Cortex of kidney (tissue), 1 donor: ENCODE measurements at places on chromosomes 3 and 15.

GRCh38 chr3:167882057-167882667, 146.6 kb downstream of the SERPINI1 start:
- DNase-seq: no peak

DNA sequence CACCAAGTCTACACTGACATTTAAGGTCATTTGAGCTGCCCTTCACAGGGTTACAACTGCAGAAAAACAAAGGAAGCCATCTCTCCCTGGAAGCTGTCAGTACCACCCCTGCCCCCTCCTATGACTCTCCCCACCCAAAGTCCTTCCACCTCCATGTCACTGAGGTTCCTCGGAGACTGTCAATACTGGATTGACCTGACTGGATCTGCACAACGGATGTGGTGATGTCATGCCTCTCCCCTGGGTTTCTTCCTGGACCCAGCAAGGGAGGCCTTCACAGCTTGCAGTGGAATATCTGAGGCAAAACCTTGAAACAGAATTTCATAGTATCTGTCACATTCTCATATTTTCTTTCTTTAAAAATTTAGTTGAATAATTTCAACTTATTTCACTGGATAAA, 153.5 kb downstream of the CLSTN2 start:
- DNase-seq: no peak

DNA sequence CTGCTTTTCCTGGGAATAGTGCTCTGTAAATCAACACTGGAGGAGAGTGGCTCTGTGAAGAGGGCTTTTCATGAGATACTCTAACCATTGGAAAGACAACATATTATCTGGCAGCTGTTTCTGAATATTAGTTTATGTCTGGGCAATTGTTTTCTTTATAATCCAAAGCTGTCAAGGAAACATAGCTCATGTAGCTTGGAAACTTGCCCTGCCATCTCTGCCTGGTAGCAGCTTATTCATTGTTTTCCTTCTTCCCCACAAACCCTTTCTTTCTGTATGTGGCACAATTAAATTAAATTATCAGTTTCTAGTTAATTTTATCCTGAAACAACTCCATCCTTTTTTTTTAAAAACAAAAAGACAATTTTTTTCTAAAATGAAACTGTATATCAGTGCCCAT, 160.0 kb downstream of the EDEM1 start:
- no peak for DNase-seq

GRCh38 chr3:171967137-171967783, 72.1 kb upstream of the FNDC3B start:
- no peak for DNase-seq

- no peak for DNase-seq
These were observed 73.2 kb downstream of the STAG1 start for GRCh38 chr3:136678981-136679380.

- no peak for DNase-seq
These were observed 169.6 kb upstream of the LRTM1 start for GRCh38 chr3:55097441-55097840.

DNA sequence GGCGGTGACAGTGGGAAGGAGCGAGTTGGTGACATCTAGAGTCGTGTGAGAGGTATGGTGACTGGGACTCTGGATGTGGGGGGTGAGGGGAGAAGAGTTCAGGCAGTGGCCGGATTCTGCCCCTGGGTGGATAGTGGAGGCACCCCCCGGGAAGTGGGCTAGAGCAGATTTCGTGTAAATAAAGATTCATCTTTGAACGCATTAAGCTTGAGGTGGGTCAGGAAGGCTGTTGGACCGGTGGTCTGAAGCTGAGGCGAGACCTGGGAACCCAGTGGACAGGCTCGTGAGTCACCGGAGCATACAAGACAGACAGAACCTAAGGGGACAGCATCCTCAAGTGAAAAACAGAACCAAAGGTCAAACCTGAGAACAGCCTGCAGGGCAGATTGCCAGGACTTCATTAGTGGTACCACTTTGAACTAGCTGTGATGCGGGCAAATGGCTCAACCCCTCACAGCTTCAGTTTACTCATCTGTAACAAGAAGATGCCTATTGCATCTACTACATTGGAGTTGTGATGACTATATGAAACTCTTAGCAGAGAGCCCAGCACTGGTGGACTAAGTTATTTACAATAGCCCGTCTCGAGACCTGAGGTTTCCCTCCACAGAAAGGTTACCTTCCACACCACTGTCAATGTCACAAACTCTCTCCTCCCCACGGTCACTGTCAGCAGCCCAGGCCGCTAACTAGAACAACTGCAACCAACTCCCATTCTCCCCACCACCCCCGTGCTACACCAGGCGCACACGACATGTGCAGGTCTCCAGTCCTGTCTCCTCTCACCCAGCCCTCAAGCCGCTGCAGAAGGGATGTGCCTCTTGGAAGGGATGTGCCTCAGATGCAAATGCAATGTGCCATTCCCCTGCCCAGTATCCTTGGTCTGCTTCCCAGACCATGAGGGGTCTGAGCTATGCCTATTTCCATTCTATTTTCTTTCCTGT, 901 bp upstream of the CLN6 start:
- DNase-seq: no peak

DNA sequence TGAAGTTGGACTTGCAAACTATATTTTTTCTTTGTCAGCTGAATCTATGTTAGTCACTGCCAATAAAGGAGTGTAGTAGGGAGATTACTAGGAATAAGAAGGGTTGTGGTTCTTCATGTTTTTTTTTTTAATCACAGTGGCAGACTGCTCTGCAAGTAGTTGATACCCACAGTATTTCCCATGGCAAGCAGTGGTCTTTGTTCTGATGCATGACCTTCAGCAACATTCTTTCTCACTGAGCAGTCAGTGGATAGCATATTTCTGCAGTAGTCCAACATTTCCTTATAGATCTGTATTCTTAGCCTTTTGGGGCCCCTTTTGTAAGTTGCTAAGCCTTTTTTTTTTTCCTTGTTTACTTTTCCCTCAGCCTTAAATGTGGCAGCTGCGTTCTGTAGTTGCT, 151.1 kb downstream of the DOCK3 start:
- DNase-seq: no peak

GRCh38 chr3:127448671-127449070, 141.9 kb downstream of the TPRA1 start:
- DNase-seq: no peak

- no peak for DNase-seq
These were observed 252.1 kb upstream of the ADAMTS9 start for GRCh38 chr3:64939747-64940450.

DNA sequence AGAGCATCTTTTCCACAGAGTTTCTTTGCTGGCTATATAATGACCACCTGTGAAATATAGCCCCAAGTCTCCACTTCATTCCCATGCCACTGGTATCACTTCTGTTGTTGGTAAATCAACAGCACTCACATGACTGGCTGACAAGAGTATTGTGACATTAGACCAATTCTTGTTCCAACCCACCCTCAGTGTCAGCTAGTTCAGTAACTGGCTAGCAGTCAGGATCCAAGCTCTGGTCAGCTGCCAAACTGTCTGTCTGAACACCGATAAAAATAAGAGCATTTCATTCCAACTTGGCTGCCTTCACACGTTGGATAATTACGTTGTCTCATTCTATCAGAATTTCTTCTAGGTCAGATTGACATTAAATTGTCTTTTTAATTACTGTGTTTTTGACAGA, 166.5 kb downstream of the USP13 start:
- no peak for DNase-seq

- DNase-seq: no peak
These were observed 34.3 kb downstream of the MCF2L2 start for GRCh38 chr3:183394150-183394549.

DNA sequence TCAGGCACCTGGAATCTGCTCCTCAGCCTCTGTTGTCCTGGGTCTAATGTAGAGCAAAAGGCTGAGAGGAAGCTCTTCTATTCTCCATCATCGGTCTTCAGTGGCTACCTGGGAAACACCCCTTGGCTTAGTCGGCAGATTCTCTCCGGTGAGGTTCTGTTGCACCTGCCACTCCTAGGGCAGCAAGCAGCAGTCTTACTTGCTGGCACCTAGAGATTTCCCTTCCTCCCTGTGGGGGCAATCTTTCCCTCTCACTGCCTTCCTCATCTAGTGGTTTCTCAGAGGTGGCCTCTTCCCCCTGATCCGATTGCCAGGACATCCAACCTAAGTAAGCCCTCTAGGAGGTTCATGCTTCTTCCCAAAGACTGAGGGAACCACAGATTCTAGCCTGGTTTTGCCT, 60.8 kb downstream of the PLS1 start:
- no peak for DNase-seq

DNA sequence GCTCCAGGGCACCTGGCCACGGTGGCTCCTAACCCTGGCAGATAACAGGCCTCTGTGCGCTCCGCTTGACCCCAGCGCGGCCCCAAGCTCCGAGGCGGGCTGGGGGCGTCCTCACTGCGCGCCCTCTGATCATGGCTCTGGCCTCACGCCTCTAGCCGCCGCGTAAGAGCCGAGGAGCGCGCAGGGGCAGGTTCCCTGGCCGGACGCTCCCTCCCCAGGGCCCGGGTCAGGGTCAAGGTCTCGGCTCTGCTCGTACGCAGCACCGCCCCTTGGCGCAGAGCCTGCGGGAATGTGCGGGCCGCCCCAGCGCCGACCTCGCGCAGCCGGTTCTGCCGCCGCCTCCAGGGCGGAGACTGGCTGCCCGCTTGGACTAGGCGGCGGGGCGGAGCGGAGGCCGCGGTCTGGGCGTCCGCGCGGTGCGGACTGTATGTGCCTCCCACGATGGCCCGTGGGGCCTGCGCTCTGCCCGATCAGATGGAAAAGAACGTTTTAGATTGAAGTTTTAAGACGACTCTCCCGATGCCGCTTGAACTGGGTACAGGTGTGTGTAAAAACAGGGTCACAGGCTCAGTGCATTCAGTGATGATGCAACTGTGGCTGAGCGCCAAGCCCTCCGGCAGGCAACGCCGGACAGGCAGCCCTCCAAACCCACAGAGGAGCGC, 40.8 kb downstream of the CHST14 start:
- DNase-seq: no peak

DNA sequence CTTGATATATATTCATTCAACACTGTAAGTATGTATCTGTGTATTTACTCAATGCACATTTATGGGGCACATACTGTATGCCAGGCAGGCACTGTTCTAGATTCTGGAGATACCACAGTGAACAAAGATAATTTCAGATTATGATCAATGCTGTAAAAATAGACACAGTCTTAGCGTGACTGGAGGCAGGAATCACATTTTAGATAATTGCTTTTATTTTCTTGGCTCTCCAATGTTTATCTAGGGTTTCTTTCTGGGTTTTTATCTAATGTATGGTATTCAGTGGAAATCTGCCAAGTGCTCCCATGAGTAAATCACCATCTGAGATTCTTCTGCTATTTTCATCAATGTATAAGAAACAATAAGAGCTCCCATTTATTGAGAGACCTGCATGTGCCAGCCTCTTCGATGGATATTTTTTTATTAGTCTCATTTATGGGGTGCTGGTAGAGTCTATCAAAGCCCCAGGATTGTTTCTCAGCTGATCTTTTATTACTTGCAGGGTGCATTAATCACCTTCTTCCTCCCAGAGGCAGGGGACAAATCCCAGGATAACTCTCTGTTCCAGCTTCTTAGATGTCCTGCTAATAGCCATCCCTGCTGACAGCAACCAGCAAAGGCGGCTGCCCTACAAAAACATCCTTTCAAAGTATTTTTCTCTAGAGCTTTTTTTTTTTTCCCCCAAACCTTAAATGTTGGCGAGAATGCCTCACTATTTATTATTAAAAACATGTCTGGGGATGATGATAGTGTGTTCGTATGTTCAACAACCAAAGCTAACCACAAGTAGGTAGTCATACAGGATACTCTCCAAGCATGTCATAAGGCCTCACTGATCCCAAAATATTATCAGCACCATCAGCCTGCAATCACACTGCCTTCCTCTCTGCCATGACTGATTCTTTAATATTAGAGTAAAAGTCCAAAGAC, 331.0 kb upstream of the RASGRP1 start:
- no peak for DNase-seq

- DNase-seq: no peak
These were observed 49.7 kb downstream of the STAC start for GRCh38 chr3:36429986-36430485.

DNA sequence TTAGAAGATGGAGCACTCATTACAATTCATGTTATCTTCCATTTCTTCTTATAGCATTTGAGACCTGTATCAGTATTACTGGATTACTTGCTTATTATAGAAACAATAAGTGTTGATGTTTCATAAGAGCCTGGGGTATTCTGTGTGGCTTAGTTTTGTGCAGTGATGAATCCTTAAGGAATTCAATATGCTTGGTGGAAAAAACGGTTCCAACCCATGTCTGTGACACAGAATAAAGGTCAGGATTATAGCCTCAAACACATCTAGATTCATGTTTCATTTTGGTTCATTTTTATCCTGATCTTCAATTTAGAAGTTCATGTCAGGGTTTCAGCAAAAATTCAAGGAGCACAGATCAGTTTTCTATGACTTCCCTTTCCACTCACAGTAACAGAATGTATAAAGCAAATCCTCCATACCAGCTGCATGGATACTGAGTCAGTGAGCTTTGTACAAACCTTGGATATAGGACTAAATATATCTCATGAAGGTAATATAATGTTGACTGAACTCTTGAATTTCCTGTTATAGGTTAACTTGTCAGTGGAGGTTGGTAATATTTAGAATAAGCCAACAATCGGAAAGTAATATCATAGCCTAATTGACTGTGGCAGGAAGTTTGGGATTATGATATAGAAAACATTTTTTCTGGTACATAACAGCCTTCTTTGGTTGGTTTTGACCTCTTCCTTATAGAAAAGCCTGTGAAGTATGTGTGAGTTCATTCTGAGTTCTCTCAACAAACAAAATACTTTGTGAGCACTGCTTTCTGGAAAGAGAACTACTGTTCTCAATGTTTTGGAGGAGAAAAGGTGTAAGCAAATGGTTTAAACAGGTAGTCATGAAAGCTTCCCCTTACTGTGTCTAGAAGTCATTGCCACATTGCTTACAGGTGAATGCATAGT, 218.2 kb upstream of the TPM1 start:
- DNase-seq: no peak

DNA sequence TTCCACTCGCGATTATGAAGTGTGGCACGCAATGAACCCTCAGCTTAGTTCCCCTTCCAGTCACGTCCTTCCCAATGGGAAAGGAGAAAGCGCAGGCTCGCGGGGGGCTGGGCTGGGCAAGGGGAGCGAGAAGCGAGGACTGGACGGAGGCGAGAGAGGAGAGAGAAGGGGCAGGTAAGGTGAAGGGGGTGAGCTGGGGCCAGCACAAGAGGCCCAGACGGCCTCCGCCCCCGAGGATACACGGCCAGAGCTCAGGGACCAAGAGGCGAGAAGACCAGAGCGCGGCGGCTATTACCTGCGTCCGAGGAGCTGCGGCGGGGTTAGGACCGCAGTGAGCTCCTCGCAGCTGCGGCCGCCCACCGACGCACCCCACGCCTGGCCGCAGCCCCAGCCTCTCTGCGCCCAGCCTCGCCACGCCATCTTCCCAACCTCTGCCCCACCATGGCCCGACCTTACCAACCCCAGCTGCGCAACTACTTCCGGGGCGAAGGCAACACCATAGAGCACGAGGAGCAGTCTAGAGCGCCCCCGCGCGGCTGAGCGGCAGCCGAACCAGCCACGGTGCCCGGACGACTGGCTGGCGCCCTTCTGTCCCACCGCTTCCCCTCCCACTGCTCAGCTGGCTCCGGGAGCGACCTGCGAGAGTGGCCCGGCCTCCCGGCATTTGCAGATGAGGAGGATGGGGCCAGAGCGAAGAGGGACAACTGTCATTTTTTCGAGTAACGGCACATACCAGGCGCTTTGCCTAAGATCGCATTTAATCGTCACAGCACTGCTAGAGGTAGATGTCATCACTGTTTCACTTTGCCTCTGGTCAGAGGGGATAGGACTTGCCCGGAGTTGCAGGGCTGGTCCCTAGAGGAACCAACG, at the start of gene PARL:
Gene PARL, minus strand, starts transcription at position 454 of the 870 bp plus-strand sequence. Its CDS starts 34 bp downstream, at position 420.
- peak; percentile 18 for DNase-seq

- DNase-seq: no peak
These were observed 30.4 kb upstream of the CLK3 start for GRCh38 chr15:74585191-74585590.
